Neural progenitor cell (in vitro differentiated cells): ENCODE measurements at places on chromosomes 16 and 17. TPM values are rescaled to one million over a fixed set of nuclear protein-coding genes. Genes with fewer than 3 reads are reported as not detected.

GRCh38 chr16:88643644-88643932 lies 5.2 kb downstream of the IL17C start:
- no peak for DNase-seq

SEZ6 gene
- total RNA-seq, result 1.5 and 4.9 TPM in 2 replicates

SRL gene
- total RNA-seq, result 0.06 and 0.22 TPM in 2 replicates

- DNase-seq, result no peak
Measured at GRCh38 chr16:12501707-12502457, 301.8 kb downstream of the CPPED1 start.

GRCh38 chr16:80323187-80323807 lies 217.5 kb upstream of the DYNLRB2 start:
- peak; percentile 66 for DNase-seq

DNA sequence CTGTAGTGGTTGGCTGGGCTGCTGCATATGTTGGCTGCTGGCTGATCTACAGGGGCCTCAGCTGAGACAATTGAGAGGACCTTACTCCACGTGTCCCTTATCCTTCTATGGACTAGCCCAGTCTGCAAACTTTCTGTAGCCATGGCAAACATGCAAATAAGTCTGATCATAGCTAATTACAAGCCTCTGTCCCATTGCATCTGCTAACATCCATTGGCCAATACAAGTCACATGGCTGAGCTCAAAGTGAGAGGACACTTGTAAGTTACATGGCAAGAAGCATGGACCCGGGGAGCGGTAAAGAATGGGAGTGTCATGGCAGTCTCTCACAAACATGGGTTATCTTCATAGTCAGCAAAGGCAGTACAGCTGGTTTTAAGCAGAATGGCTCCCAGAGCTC lies 11.6 kb upstream of the IL4R start:
- no peak for DNase-seq

DNA sequence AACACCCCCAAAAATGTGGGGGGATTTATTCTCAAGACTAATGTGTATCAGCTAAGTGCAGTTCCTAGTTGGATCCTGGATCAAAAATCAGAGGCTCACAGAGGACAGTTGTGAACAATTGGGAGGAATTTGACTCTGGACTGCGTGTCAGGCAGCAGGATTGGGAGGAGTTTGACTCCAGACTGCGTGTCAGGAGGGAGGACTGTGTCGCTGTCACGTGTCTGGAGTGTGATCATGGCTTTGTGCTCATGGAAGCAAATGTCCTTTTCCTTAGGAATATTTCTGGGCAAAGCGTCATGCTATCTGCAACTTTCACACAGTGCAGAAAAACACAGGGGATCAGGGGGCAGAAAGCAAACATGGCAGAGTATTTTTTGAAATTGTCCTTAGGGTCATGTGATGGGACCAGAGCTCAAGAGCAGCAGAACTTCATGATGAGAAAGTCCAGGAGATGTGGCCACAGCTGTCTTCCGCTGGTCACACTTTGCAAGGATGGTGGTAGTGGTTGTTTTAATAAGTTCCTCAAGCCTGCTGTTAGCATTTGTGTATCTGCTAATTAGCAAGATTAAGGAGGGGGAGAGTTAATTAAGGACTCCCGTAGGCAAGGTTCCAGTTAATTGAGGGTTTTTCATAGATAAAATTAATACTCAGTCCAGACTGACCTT lies 122.0 kb upstream of the CHMP6 start:
- DNase-seq, result no peak

- DNase-seq, result no peak
Measured at GRCh38 chr17:58968426-58969061, 138.1 kb downstream of the TRIM37 start.

FAM117A gene
- 14.6 and 29.5 TPM in 2 replicates for total RNA-seq

ABAT gene
- 7.3 and 7.9 TPM in 2 replicates for total RNA-seq

TNFAIP1 gene
- 13.7 and 18.6 TPM in 2 replicates for total RNA-seq

DNA sequence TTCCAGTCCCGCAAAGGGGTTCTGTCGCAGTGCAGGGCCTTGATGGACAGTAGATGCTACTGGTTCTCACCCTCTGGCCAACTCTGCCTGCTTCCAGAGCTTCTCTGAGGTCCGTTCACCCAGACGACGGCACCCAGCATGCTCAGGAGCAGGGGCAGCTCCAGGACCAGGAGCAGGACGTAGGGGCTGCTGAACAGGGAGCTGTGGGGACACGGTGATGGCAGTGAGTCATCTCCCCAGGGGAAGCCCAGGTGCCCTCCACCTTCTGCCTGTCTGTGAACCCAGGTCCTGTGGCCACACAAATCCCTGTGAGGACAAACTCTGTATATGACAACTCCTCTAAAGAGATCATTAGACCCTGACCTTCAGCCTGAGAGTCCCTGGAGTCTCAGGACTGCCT lies 3.4 kb upstream of the CD300C start:
- no peak for DNase-seq

DNA sequence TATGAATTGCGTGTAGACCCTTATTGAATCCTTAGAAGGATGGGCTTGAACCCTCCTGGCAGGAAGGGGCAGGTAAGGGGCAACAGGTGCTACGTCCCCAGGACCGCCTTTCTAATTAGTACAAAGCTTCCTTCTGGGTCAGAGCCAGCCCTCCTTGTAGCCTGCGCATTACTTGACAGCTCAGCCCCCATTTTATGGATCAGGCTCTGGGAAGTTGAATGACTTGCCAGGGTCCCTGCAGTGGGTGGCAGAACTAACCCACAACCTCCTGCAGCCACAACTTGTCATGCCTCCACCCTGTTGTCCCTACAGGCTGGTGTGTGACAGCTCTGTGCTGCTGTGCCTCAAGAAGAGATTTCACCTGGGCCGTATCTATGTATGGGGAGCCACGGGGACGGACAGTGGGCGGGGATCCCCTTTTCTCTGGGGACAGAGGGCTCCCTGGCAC lies 2.7 kb downstream of the MYO15B start:
- DNase-seq, result no peak

GRCh38 chr17:19539040-19539399 lies 5.4 kb downstream of the SLC47A1 start:
- DNase-seq, result no peak

DNA sequence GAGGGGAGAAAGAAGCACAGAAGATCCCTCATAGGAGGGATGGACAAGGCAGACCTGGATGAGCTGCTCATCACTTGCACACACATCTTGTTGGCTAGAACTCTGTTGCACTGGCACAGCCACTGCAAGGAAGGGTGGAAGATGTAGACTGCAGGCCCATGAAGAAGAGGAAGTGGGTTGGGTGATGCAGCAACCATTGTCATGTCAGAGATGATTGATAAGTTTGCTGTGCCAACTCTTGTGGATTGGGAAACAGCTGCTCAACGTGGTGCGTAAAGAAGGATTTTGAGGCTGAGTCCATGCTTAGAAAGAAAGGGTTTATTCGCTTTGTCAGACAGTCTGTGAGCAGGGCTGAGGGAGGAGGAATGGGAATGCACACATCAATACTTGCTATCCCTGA lies 161.4 kb upstream of the MPHOSPH6 start:
- no peak for DNase-seq
